Stimulated activated naive CD8-positive, alpha-beta T cell treated with anti-CD3 and anti-CD28 coated beads, Interleukin-15, amount 100 ng/mL, for 72 hours (primary cell): ENCODE measurements at places on chromosomes 7 and 10.

DNA sequence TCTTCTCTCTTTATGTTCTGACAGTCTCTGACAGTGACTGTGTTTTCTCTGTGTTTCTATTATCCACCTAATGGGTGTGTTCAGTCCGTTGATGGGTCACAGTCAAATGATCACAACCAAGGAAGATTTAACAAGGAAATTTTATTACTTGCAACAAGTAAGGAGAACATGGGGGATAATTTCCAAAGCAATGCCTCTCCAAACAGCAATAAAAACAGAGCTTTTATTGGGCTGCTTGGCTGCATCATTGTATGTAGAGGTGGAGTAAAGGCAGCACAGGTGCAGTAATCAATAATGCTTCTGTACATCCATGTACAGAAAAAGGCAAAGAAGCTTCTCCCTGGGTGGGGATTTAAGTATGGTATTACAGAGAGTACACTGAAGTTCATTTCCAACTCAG lies 1525.6 kb downstream of the REEP3 start:
- DNase-seq: no peak

- no peak for DNase-seq
Observed at GRCh38 chr7:157699357-157700013, 362.7 kb downstream of the DNAJB6 start.

GRCh38 chr7:23523486-23524075 lies 8.2 kb downstream of the TRA2A start:
- DNase-seq: no peak

DNA sequence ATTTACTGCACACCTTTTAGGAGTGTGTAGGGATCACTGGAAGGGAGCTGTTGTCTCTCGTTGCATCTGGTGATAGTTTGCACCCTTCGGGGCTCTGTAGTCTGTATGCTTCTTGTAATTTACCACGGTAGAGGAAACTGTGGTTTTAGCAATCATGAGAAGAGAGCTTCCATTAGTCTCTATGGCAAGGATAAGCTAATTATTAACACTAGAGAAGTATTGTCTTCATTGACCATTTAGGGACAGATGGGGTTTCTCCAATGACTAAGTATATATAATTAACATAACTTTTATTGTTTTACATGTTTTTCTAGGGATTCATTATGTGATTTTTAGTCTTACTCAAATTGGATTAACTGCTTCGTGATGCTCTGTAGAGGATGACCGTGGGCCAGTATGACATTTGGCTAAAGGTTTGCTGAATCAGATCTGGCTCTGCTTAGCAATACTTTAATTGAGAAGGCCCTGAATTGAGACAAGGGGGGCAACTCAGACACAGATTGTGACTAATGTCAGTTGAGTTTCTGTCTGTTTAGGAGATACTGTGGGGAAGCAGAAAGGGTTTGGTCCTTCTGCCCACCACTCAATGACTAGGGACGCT lies 8.7 kb downstream of the SLC18A2 start:
- no peak for DNase-seq

GRCh38 chr7:50771120-50772002 lies 11.3 kb downstream of the GRB10 start:
- no peak for DNase-seq

GRCh38 chr10:61931620-61932332 lies 30.3 kb downstream of the ARID5B start:
- no peak for DNase-seq

GRCh38 chr7:139799586-139799985 lies 21.8 kb upstream of the HIPK2 start:
- DNase-seq: no peak

GRCh38 chr10:101690461-101690860 lies 4.5 kb downstream of the FBXW4 start:
- no peak for DNase-seq

DNA sequence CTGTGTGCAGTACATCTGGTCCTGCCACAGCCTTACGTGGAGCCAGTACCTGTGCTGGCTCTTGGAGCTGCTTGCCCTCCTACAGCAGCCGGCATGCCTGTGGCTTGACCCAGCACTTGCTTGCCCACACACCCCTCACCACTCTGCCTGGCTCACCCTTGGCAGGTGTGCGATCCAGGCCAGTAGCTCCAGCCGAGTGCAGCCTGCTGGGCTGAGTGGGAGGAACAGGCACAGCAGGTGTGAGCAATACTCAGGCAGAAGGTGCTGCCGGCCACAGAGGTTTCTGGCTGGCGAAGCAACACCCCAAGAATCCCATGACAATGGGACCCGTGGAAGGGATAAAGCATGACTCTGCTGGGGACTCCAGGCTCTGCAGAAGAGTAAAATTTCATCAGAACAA lies 173.5 kb upstream of the ADCY1 start:
- no peak for DNase-seq

GRCh38 chr7:7895754-7896153 lies 72.8 kb upstream of the GLCCI1 start:
- no peak for DNase-seq

DNA sequence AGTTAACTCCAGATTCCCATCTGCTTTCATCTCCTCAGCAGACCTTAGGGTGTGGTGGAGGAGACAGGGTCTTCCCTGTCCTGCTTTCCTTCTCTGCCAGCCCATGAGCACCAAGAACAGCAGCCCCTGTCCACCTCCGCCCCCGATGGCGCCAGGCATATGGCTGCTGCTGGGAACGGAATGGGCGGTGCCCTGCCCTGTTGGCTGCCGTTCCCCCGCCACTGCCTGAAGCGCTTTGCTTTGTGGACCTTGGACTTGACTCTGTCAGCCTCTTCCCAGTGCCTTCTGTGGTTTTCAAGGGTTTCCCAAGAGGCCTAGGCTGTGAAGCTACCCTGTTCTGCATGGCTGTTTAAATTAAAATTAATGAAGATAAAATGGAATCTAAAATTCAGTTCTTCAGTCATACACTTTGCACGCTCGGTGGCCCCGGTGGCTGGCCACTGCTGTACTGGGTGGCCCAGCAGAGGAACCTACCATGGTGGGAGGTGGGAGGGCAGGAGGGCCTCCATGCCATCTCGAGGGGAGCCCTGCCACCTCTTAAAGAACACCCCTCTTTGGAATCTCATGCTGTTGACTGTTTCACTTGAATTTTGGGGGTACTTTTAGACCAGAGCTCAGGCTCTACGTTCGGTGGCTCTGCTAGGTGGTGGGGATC lies 78.7 kb downstream of the NKX6-2 start:
- DNase-seq: no peak

DNA sequence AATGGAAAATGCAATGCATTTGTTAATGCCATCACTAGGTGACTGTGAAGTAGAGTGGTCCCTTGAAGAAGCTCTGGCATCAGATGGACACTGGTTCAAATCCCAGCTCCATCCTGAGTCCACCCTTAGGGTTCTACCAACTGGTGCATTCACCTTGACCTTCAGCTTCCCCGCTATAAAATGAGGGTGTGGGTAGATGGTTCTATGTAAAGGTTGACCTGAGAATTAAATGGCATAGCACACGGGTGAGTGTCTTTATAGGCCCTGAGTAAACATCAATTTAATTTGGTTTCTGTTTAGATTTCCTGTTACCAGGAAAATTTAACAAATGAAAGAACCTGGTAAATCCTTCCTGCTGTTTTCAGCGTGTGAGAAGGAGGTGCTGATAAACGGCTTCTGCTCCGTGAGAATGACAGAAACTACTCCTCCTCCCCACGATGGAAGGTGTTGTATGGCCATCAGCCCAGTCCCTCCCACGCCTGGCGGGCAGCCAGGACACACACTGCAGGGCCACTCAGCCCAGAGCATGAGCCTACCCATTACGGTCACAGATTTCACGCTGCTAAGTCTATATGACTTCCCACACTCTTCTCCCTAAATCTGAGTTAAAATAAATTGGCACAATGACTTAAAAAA lies 210.1 kb downstream of the TNS3 start:
- no peak for DNase-seq

DNA sequence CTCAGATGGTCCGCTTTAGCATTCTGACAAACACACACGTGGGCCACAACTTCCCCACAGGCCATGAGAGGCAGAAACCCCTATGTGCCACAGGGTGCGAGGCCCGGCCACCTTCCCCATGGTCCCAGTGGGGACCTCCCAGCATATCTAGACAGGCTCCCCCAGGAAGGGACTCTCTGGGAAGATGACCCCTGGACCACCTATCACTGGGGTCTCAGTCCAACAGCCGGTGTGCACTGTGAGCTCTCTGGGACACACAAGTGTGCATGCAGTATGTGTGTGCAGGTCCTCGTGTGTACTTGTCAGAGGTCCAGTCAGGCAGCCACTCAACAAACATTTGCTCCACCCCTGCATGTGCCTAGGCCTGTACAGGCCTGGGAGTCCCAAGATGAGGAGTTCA lies 18.7 kb downstream of the GRID1 start:
- DNase-seq: no peak

DNA sequence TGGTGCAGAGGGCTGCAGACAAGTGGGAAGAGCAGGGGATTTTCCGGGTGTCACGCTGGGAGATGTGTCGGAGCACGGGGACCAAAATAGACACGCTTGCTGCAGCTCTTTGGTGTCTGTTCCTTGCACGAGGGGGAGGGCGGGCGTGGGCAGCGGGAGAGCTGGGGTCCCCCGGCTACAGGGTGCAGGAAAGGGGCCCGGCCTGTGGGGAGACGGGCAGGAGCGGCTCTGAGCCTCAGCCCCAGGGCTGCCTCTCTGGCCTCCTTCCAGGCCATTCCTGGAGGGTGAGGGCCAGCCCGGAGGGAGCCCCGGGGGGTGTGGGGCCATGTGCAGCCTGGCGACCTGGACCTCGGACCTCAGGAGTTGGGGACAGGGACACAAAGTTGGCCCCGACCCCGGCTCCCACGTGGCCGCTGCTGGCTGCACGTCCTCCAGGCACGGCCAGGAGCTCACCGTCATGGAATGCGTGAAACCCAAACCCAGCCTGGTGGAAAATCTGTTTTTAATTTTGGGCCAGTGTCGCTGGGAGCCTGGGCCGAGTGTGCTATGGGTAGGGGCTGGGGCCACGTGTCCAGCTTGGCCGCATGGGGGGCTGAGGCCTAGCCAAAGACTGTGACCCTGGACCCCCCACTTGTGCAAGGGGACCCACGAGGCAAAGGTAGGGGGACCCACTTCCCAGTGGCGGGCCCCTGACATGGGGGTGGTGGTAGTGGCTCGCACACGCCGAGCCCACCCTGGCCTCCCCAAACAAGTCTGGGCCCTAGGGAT lies 6.6 kb downstream of the TTYH3 start:
- DNase-seq: no peak

GRCh38 chr10:24307116-24307515 lies 98.2 kb downstream of the KIAA1217 start:
- no peak for DNase-seq

GRCh38 chr7:105940109-105940508 lies 23.0 kb upstream of the CDHR3 start:
- no peak for DNase-seq

DNA sequence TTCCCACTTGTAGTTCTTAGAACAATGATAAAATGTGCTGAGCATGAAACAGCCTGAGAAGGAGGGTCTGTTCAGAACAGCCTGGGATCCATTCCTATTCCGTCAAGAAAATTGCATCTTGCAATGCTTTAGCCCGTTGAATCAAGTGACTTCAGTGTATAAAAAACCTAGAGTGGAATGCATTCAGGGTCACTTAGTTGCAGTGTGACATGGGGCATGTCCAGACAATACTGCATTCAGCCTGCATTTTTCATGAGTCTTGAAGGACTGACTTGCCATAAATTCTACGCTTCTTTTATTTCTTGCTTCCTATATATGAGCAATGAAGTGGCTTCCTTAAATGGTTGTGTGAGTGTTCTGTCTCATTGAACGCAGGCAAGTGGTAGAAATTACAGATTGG lies 758.3 kb upstream of the COBL start:
- DNase-seq: no peak

DNA sequence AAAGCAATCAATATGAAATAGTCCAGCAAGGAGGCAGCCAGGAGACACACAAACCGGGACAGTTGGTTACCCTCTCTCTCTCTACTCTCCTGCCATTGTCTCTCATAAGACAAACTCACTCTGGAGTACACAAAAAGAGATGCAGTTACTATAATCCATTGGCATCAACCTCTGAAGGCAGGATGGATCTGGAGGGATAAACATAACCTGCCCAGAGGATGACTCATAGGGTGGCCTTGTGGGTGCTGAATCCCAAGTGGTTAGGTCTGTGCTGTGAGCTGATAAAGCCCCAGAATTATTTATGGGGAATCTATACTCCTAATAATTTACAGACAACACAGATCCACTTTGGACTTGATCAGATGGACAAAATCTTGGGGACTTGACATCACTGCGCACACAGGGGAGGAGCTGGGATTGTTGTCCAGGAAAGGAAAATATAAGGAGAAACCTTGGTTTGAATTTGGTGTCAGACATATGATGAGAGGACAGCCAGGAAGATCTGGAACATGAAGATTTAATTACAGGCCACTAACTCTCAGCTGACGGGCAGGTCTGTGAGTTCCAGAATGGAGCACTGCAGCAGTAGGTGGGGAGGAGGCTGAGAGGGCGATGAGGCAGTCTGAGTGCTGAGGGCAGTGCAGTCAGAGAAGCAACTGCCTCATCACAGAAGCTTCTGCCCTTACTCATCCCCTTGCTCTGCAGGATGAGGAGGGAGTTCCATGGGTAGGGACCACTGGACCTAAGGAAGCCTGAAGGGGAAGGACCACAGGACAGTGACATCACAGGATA lies 113.9 kb upstream of the PRSS58 start:
- no peak for DNase-seq

- no peak for DNase-seq
Observed at GRCh38 chr10:119449760-119450461, 92.6 kb downstream of the RGS10 start.

GRCh38 chr10:23742368-23742767 lies 303.5 kb downstream of the OTUD1 start:
- DNase-seq: no peak

GRCh38 chr10:92830478-92831389 lies 17.6 kb upstream of the EXOC6 start:
- DNase-seq: no peak

DNA sequence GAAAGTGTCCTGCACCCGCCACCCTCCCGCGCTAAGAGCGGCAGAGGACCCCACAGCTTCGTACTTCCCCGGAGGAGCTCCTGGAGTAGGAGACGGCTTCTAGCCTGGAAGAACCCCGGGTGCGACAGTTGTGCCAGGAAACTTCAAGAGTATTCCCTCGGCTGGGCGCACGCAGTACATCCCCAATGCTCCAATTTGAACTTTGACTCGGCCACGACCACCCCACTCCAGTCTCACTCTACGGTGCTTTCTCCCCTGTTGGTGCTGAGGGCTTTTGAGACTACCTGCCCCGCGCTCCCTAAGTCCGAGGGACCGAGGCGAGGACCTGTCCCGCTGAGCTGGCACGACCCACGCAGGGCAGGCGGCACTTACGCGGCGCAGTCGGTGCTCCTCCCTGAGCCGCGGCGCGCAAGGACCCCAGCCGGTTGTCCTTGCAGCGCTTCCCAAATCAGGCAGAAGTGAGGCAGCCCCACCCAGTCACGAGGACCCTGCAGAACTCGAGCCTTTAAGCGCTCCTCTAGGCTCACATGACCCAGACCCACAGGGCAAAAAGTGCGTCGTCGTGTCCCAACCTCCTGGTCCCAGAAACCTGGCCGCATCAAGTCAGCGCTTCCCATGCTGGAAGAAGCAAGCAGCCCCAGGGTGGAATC lies at the start of gene CPVL:
Gene CPVL (minus strand): TSS at position 481 of the 650 bp plus-strand sequence. CDS start 25,476 bp downstream, outside the sequence.
- DNase-seq: no peak

GRCh38 chr10:19290770-19291169 lies 242.2 kb downstream of the MALRD1 start:
- DNase-seq: no peak

GRCh38 chr7:114082642-114083165 lies 163.9 kb upstream of the PPP1R3A start:
- no peak for DNase-seq

- DNase-seq: no peak
Observed at GRCh38 chr10:91345716-91346115, 64.4 kb upstream of the HECTD2 start.
